ENCODE measurements at places on chromosomes 6 and 20.

DNA sequence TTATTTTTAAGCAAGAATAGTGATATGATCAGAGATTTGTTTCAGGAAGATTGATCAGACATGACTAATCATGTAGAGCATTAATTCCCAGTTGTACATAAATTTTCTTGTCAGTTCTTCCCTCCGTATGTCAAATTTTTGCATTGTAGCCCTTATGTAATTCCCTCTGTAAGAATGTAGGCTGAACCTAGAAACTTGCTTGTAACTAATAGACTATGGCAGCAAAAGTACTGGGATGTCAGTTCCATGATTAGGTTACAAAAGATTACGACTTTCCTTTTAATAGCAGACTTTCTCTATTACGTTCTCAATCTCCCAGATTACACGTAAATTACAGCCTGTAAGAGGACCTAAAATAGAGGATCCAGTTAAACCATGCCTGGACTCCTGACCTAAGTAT, 79.4 kb upstream of the EPHA7 start:
- DNase-seq = no peak

DNA sequence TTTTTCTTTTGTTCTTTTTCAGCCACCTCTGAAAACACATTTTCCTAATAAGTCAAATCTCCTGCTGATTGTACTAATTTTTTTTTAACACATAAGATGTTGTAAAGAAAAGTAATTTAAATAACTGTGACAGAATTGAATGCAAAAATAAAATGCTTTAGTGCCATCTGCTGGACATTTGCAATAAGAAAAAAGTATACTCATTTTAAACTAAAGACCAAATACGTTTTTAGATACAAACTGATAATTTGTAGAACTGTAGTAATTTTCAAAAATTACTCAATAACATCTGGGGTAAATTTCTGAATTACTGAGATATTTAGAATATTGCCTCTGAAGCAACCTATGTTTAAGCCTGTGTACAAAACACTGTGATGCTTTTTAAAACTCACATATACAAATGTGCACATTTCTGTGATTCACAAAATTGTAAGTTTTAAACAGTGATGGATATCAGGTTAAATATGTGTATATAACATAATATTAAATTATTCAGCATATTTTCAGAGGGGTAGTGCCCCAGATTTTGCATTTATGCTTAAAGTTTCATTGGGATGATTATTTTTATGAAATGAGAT, 198.7 kb downstream of the RIMS1 start:
- DNase-seq = peak; percentile 42

- no peak for DNase-seq
These were observed 443.7 kb upstream of the BTBD3 start for GRCh38 chr20:11473983-11474382.

DNA sequence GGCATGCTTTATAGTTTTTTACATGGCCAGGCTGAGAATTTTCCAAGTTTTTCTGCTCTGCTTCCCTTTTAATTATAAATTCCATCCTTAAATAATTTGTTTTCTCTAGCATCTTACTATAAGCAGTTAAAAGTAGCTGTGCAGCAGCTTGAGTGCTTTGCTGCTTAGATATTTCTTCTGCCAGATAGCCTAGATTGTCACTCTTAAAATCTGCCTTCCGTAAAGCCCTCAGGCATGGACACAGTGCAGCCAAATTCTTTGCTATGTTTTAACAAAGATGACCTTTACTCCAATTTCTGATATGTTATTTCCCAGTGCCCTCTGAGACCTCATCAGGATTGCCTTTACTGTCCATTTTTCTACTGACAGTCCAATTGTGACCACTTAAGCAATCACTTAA, 92.6 kb upstream of the SGK1 start:
- DNase-seq = no peak

GRCh38 chr6:11968241-11968806, 43.8 kb upstream of the HIVEP1 start:
- no peak for DNase-seq

GRCh38 chr6:136641166-136641565, 90.9 kb upstream of the MAP7 start:
- no peak for DNase-seq

DNA sequence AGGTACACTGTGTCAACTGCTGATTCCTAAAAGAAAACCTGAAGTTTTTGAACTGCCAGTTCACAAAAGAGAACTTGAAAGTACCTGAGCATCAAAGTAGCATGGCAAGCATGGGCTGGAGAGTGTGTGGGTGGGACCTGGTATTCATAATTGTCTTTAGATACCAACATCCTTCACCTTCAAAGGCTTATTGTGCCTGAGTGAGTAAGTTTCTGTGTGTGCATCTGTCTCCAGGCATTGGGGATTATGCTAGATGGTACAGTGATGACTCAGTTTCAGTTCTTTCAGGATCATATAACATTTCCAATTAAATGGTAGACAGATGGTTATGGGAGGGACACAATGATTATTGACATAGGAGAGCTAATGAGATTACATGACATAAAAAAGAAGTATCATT, 238.5 kb downstream of the ZFAND3 start:
- DNase-seq = peak; percentile 53

DNA sequence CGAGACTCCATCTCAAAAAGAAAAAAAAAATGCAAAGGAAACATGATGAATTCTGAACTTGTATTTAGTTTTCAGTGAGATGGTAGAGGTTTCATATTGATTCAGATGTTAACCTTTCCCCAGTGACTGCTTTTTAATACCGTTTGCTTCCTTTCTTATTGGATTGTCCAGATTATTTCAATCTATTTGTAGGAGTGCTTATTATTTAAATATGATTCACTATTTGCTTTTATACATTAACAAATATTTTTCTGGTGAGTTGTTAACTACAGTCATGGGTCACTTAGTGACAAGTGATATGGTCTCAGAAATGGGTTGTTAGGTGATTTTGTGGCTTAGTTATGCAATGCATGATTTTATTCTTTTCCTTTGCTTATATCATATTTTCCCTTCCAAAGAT, 8.4 kb downstream of the PI3 start:
- DNase-seq = no peak

GRCh38 chr6:36839749-36840431, 646 bp upstream of the CPNE5 start:
- DNase-seq = peak; percentile 46

DNA sequence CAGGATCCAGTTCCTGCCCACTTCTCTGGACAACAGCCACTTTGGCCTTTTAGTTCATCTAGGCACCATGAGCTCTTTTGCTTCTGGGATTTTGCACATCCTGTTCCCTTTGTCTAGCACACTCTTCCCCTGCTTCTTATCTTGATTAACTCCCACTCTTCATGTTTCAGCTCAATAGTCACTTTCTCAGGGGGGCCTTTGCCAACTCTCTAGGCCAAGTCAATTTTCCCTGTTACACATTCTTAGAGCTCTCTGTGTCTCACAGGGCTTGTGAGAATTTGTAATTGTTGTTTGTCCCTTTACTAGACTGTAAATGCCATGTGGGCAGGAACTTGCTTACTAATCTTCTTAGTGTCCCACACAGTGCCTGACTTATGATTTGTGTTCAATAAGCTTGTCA, 58.1 kb upstream of the EPB41L1 start:
- no peak for DNase-seq

GRCh38 chr6:68632734-68633133, 2.3 kb upstream of the ADGRB3 start:
- DNase-seq = no peak

- no peak for DNase-seq
These were observed 399.7 kb upstream of the ADGRB3 start for GRCh38 chr6:68235326-68235784.

DNA sequence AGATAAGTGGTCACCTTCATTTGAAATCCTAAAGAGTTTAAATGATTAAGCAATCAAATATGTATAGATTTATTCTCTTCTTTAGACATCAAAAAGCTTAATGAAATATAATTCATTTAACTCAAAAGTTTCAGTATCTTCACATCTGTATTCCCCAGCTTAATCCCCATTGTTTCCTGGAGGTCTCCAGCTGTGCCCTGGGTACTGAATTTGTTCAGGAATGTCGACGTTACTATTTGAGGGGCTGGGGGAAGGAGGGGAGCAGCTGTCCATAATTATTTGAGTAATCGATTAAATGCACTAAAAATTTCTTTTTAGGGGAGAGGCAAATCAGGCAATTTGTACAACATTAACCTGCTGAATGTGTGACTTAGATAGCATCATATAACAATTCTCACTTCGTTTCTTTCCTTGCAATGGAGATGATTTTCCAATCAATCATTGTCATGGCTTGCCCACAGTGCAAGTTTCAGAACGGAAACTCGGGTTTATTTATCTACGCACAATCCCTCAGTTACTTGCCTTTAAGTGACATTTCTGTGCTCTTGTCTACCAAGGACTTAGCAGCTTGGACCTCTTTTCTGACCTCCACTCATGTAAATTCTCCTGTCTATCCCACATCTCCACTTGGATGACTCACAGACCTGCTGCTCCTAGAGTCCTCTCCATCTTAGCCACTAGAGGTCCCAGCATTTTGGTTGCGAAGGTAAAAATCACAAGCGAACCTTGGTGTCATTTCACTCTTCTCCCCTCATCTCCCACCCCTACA, 3.9 kb downstream of the DOK5 start:
- DNase-seq = no peak

DNA sequence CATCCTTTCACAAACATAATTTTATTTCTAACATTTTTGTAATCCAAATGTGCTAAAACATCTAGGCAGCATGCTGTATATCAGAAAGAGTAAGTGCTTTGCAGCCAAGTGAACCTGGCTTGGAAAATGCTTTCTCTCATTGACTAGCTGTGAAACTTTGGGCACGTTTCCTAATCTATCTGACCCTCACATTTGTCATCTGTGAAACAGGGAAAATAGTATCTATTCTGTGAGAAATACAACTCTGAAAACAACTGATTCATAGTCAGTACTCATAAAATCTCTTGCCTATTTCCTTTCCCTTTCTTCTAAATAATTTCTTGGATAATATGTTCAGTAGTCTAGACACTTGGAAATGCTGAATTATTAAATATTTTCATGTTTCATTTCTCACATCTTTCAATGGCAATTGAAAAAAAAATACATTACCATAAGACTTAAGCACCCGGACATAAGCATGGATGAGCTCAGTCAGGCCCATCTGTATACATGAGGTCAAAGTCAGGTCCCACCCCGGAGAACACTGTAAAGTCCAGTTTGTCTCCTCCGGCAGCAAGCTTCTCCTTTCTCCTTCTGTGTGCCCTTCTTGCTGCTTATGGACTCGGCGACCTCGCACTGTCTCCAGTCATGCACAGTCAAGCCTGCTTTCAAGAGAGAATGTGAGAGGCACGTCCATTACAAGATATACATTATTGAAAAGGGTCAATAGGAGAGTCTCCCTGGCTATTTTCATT, 455.0 kb upstream of the SOX4 start:
- no peak for DNase-seq

DNA sequence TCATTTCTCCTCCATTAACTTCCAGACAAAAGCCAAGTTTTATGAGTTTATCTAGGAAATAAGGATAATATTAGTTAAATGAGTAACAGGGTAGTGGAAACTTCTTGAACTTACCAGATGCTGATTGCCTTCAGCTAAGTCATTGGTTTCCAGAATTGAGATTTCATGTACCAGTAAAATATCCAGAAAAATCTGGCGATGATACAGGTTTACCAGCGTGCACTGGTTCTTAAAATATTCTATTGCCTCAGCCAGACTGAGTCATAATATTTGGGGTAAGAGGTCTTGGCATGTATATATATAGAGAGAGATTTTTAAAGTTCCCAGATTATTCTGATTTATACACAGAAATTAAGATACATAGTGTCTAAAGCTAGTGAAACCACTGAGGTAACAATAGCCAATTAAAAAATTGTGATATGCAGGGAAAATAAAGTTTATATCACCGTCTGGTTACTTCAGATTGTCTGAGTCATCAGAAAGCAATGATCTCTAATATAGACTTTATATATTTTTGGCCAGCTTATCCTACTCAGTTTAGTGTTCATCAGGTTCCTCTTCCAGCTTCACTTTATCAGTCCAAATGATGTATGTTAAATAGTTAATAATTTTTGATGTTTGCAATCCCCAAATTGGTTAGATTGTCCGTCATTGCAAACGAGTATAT, 39.5 kb upstream of the SDHAF4 start:
- no peak for DNase-seq

- no peak for DNase-seq
These were observed 269.0 kb downstream of the SMOC2 start for GRCh38 chr6:168709991-168710390.

DNA sequence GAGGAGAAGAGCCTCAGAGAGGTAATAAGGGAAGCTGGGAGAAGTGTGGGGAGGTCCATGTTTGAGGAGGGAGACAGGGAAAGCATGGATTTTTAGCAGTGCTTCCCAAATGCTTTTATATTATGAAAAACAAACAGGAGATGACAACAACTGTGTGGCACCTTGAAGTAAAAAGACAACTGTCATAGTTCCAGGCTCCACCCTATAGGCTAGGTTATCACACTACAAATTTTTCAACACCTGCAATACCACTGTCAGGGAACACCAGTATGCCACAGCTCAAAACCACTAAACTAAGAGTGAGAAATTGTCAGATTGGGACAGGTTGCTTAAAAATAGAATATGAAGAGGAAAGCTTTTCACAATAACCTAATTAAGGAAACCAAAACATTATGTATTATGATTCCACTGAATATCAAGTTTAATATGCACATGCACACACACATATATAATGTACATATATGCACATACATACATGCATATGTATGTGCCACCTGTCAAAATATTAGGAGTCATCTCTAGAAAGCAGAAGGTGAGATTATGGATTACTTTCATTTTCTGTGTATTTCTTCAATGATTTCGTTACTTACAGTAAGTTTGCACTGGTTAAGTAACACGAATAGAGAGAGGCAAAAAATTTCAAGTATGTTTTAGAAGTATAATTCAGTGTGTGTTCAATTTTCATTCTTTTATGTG, 261.2 kb downstream of the PTPRK start:
- DNase-seq = no peak

DNA sequence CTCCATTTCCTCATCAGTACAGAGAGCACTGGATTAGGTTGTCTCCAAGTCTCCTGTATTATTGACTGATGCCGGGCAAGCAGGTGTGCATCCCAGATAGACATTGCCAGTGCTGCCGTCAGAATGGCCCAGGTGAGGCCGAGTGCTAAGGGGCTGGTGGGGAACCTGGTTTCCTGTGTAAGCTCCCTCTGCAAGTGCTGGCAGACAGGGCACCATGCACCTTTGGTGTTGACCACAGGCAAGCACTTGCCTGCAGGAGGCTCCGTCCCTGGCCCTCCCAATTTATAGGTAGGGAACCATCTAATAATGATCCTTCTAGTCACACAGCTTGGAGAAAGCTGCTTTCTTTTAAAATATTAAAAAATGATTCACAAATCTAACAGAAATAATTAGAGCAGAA, 747 bp downstream of the GABRR1 start:
- DNase-seq = no peak

- no peak for DNase-seq
These were observed 67.3 kb downstream of the ADTRP start for GRCh38 chr6:11711003-11711983.

- DNase-seq = no peak
These were observed 10.3 kb downstream of the ADISSP start for GRCh38 chr20:3757268-3757667.

- no peak for DNase-seq
These were observed 2.3 kb upstream of the CITED2 start for GRCh38 chr6:139376604-139377218.

GRCh38 chr20:32651537-32651936, 22.2 kb downstream of the C20orf203 start:
- DNase-seq = no peak

GRCh38 chr6:107511511-107511993, 21.6 kb downstream of the SOBP start:
- peak; percentile 14 for DNase-seq

- DNase-seq = no peak
These were observed 9.1 kb upstream of the ZNFX1 start for GRCh38 chr20:49286689-49287551.

GRCh38 chr6:1310628-1311399, 1.1 kb upstream of the FOXQ1 start:
- DNase-seq = peak; percentile 42
